ENCODE measurements at places on chromosomes 6 and 20.
A peak's percentile ranks its signal among the peaks of the same experiment; 100 is the strongest.

- DNase-seq, result no peak
These were observed 41.3 kb downstream of the SPDEF start for GRCh38 chr6:34514593-34515472.

DNA sequence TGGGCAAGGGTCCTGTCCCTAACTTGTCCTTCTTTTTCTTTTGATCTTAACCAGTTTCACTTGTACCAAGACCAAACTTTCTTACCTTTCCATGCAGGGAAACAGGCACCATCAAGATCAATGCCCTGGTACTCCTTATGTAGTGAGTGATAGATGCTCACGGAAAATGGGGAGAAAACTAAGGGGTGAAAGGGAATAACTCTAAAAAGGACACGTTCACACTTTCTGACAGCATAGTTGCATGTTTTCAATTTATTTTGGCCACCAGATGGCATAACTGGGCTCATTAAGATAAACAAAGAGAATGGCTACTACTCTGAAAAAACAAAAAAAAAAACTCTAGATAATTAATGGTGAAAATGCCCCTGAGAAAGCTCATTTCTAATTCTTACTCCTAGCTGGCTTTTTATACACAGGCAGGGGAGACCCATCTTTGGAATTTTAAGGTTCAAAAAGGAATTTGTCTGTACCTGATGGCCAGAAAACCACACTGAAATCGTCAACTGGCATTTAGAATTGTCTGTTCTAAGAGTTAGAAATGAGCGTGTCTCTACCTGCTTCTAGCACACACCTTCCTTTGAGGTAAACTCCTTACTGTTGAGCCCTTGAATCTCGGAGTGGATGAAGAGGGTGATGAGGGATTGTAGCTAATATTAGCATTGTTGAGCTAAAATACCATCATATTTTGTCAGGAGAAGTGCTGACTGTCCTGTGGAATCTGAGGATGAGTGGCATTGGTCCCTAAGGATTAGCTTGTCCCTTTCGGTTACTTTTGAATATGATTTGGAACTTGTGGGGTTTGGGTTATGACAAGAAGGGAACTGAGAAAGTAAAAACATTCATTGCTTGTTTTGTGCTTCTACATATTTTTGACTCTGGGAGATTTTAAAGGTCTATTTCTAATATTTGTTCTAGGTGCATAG lies 62.2 kb upstream of the DDR1 start:
- DNase-seq, result peak; percentile 48

GRCh38 chr20:56929606-56930005 lies 300.5 kb downstream of the TFAP2C start:
- DNase-seq, result no peak

DNA sequence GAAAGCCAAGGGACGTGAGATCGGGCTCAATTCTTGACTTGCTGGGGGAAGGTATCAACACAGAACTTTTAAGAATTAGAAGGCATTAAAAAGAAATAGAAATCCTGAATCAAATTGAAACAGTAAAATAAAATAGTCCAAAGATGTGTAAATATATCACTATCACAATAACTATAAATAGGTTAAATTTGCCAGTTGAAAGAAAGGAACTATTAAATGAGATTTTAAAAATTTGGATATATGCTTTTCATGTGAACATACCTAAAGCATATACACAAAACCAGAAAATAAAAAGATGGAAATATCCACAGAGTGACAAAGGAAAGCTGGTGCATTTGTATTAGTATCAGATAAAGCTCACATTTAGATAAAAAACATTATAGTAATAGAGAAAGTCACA lies 152.4 kb upstream of the ESR1 start:
- no peak for DNase-seq
